Tracheal epithelial cell (primary cell): ENCODE measurements at places on chromosomes 12 and 14. TPM values are rescaled to one million over a fixed set of nuclear protein-coding genes. Genes with fewer than 3 reads are reported as not detected.

The PLA2G1B gene
- not detected in 2 replicates for total RNA-seq

The NOVA1 gene
- 0.72 TPM in 1 of 2 replicates, not detected in the other for total RNA-seq

The RFX4 gene
- total RNA-seq, result not detected in 2 replicates

The CCDC198 gene
- under 0.01 and 6.5 TPM in 2 replicates for total RNA-seq

The BBOF1 gene
- total RNA-seq, result 0.72 and 1.3 TPM in 2 replicates

The SNRPF gene
- 7.9 and 9.6 TPM in 2 replicates for total RNA-seq

The KRT78 gene
- total RNA-seq, result 1.3 and 1.7 TPM in 2 replicates

The ACSS3 gene
- total RNA-seq, result 0.64 and 2.9 TPM in 2 replicates

The ITGB7 gene
- total RNA-seq, result 3.4 and 9.4 TPM in 2 replicates

The PTPRR gene
- total RNA-seq, result 0.96 TPM in 1 of 2 replicates, not detected in the other

The ADCY4 gene
- total RNA-seq, result 1.7 TPM in 1 of 2 replicates, not detected in the other

The RBP5 gene
- not detected in 2 replicates for total RNA-seq
